ENCODE measurements at places on chromosomes 5 and 9.

DNA sequence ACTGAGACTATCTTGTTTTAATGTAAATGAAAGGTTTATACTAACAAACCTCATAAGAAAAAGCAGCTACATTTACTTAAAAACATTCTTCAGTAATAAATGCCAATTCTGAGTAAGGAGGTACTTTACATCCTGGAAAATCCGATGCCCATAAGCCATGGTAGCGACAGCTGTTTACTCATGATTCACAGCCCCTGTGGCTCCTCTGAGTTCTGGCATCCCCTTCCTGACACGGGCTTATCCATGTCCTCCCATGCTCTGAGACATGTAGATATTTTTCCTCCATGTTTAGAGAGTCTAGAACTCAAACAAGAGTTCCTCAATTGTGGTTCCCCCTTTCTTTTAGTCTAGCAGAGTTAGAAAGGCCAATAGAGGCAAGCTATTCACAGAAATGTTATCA is 63.1 kb upstream of the DEPDC1B start:
- no peak for DNase-seq

DNA sequence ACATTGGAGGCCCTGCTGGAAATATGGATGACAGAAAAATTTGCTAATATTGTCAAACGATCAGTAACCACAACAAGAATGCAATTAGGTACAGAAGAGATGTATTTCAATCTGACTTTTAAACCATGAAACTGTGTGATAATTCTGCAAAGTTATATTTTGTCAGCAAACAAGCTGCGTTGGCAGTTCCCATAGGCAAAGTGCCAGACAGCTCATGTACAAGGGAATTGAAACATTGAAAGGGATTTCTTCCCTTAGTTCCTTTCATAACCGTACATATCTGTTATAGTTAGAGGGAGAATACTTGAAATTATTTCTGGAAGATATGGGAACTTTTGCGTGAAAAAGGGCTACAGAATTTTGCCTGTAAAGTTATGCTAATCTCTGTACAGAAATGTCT is 419.4 kb upstream of the PTGER4 start:
- no peak for DNase-seq

DNA sequence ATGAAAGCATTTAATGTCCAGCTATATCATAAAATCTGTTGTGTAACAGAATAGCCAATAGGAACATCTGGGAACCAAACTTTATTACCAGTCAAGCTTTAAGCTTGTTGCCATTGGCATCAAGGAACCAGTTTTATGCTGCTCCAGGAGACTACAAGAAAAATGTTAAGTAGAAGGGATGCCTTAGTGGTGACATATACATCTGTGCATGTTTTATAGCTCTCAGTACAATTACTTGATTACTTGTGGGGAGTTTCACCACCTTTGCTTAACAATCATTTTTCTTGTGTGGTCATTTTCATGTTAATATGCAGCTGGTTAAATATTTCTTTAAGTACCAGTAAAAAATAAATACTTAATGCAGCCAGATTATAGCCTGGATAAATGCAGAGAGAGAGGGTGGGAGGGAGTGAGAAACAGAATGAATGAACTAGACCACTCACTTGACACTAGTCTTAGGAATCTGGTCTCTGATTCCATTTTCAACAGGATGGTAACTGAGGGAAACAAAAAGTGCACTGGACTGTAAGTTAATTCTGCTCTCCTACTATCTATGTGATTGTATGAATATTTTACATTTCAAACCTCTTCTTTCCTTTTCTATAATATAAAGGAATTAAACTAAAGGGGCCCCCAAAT is 35.7 kb upstream of the LURAP1L start:
- no peak for DNase-seq

DNA sequence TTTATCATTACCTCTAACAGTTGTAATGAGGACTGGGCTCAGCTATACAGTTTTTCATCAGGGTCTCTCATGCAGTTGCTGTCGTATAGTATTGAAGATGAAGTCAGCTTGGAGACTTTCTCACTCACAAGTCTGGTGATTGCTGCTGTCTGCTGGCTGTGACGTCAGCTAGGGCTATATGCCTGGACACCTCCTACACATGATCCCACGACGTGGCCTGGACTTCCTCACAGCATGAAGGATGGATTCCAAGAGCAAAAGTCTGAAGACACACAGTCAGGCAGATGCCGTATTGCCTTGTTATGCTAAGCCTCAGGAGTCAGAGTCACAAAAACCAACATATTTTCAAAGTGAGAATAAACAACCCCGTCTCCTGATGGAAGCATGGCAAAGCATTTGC is 193.3 kb downstream of the LURAP1L start:
- no peak for DNase-seq

DNA sequence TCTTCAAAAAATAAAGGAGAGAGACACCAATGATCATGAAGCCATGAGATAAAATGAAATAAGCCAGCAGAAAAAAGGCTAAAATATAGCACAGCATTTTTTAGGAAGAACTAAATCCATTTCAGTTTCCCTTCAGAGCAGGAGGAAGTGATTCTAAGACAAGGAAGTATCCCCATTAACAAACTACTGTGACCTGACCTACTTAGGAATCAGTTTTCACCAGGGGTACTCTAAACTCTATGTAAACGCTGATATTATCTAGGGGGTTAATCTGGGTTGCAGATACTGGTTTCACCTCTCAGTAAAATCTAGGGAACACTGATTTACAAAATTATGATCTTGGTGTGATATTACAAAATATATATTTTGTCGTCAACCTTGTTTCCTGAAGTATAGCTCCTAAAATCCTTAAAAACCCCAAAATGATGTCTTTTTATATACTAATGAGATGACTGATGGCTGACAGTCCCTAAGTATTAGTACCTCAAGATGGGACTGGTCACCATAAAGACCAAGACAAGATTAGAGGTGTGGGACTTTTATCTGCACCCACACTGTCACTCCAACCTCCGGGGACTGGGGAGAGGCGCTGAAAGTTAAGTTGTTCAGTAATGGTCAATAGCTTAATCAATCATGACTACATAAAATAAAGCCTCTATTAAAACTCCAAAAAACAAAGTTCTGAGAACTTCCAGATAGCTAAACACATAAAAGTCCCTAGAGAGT is 2.9 kb upstream of the FNBP1 start:
- no peak for DNase-seq

- DNase-seq, result no peak
Observed at GRCh38 chr9:90180381-90180780, 462.2 kb downstream of the DIRAS2 start.

DNA sequence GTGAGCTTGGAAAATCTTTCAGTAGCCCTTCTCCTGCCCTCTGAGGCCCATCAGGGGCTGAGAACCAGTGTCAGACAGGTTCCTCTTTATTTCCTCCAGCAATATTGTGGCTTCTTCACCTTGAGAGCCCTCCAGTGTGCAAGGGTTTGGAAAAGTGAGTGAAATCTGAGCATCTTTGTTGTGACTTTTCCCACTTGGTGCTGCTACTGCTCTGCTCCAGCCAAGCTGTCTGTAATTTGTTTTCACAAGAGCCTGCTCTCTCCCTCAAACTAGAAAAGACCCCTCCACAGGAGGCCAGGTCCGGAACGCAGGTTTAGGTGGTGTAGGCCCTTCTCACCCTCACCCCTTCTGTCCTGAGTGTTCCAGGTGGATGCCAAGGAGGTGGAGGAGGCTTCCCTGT is 57.4 kb upstream of the SPRY4 start:
- no peak for DNase-seq

- no peak for DNase-seq
Observed at GRCh38 chr9:105154723-105155191, 89.7 kb upstream of the SLC44A1 start.

GRCh38 chr9:15142878-15143534 is 164.0 kb downstream of the TTC39B start:
- DNase-seq, result peak; percentile 61

GRCh38 chr9:130854092-130854491 is 19.0 kb downstream of the ABL1 start:
- DNase-seq, result no peak

GRCh38 chr9:126536841-126537465 is 76.8 kb upstream of the LMX1B start:
- DNase-seq, result no peak

- DNase-seq, result no peak
Observed at GRCh38 chr5:173420108-173420507, 91.9 kb upstream of the STC2 start.

DNA sequence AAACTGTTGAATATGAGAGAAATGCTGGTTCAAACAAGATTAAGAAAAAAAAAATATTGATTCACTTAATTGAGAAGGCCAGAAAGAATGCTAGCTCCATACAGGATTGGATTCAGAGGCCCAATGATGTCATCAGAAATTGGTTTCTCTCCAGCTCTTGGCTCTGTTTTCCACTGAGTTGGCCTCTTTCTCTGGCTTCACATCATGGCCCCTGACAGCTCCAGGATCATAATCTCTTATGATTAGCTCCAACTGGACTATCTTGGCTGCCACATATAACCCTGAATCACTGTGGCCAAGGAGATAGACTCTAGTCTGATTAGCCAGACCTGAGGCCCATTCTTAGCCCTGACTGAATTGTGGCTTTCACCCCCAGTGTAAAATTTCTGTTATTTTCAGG is 244.7 kb upstream of the GRAMD2B start:
- no peak for DNase-seq

- no peak for DNase-seq
Observed at GRCh38 chr5:81925009-81925408, 46.8 kb upstream of the ATG10 start.

DNA sequence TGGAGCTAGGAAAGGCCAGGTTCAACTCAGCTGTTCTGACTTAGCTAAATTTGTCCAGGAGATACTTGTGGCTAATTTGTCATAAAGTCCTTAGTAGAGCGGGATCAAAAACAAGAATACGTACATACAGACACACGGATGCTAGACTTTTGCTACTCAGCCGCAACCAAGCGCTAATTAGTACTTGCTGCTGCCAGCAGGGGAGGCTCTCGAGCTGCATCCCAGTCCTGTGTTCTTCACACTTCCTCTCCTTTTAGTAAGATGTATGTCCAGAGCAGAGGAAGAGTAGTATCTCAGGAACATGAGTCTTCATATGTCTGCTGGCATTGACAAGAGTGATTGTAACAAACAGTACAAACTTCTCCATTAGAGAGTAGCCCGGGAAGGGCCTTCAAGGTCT is 58.3 kb downstream of the CYFIP2 start:
- DNase-seq, result no peak

GRCh38 chr5:1882337-1883119 is at the start of gene IRX4:
Gene IRX4, minus strand, starts transcription at chr5:1882925. Its CDS starts 278 bp downstream, at chr5:1882647.
- DNase-seq, result no peak

GRCh38 chr5:135174315-135175096 is 140.5 kb upstream of the PITX1 start:
- DNase-seq, result peak; percentile 54

GRCh38 chr9:136426787-136427186 is 12.9 kb downstream of the INPP5E start:
- peak; percentile 45 for DNase-seq

DNA sequence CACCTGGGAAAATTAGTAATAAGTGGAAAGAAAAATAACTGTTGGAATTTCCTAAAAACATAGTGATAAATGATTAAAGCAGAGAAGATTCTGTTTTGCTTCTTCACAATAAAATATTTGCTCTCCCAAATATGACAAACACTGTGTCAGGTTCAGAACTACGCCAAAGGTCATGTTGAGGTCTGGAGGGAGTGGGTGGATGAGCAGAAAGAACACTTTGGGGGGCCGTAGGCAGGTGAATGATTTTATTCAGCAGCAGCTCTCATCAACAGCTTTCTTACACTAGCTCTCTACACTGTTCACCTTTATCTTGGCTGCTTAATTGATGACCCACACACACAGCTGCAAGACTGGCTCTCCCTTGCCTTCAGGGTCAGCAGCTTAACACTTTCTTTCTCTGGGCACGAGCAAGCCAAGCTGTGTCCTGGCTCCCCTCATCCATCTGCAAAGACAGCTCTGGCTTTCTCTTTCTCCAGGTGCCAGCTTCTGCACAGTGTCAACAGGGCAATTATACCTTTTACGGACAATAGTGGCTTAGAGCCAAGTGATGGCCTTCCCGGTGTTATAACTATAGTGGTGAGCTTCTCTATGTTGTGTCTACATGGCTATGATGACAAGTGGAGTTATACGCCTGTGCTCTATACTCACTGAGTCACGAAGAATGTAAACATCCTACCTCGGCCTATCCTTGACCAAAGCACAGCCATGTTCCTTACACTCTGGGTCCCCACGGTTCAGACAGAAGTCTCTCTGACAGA is 18.9 kb upstream of the GPX8 start:
- no peak for DNase-seq

DNA sequence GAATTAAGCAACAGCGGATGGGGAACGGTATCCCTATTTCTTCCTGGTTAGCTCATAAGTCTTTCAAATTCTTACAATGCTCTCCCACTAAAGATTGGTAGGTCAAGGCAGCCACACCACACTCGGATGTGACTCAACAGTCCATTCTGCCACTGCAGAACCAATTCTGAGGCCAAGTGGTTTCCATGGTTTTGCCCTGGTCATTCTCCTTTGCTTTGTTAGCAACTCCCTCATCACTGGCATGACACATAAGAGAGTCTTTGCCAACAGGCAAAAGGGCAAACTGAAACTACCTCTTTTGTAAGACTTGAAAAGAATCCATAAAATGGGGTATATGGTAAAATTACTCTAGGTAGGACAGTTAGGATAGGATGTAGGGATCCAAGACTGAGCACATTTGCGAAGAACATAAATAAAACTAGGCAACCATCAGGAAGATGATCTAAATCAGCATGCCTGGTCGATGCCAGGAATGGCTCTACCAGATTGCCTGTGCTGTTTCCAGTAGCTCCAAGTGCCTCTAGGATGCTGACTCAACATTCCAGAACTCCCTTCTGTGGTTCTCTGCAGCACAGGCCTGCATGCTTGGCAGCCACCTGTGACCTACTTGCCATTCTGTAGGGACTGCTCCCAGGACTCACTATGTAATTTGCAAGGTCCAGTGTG is 105.4 kb downstream of the DCP2 start:
- DNase-seq, result no peak

DNA sequence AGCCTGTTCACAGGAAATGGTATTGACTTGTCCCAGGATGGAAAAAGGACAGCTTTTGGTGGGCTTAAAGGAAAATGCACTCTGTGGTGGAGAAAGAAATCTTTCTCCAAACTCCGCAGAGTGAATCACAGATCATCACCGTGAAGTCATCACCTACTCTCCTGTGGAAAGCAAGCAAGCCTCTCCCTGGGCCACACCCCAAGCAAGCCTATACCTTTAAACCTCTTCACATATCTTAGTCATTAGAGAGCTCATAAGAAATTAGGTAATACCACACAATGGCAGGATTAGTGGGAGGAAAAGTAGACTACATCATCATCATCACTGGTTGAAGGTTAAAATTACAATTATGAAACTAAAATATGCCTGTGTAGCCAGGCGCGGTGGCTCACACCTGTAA is 23.2 kb downstream of the TLE1 start:
- no peak for DNase-seq

Data from SK-MEL-5 (cell line).